ENCODE measurements at places on chromosomes 3 and 15.
A peak's percentile ranks its signal among the peaks of the same experiment; 100 is the strongest.

- DNase-seq = no peak
These were observed 120.1 kb downstream of the ANP32A start for GRCh38 chr15:68700455-68701123.

- DNase-seq = no peak
These were observed 150.1 kb downstream of the SLCO3A1 start for GRCh38 chr15:92003515-92004067.

DNA sequence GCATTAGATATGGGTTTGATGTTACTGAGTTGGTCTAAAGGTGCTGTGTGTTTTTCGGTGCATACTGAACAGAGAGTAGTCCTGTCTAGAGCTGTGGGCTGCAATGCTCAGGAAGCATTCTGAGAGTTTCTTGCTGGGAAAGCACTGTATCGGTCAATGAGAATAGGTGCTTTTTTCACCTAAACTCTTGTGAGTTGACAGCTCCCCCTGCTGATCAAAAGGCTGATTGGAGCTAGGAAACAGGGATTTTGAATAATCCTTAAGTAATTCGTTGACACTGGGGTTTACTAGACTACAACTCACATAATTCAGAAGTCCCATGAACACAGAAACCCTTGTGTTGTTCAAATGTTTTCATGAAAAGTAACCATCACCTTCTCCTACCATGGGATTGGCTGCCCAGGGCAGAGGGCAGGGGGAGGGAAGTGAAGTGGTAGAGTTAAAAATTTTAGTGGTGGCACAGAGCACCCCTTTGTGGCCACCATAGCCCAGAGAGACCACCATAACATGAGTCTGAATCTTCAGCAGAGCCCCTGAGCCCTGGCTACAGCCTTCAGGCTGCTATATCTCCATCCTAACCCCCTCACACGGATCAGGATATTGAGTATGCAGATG is 13.0 kb upstream of the MANF start:
- peak; percentile 29 for DNase-seq

- no peak for DNase-seq
These were observed 31.5 kb upstream of the RPS17 start for GRCh38 chr15:82571722-82572222.

DNA sequence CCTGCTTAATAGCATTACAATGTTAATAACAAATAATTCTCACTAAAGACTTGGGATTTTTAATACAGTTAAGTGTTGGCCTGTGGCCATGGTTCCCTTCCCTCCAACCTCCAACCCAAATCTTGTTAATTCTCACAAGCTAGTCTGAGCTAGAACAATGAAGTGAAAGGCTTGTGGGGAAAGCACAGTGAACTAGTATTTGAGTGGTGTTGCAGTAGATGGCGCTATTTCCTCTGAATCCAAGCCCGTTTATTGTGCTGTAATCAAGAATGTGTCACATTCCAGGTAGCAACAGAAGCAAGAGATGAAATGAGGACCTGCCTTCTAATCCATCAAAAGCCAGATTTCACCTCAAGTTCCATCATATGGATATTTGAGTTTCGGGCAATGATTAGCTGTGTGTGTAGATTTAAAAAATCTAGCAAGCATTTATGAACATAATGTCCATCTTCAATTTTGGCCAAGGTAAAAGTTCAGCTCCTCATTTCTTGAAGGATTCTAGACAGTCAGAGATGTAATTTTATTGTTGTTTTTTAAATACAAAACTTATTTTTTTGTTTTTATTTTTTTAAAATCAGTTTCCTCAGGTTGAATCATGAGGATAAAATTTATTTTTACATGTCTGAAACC is 160.7 kb downstream of the SQOR start:
- no peak for DNase-seq

DNA sequence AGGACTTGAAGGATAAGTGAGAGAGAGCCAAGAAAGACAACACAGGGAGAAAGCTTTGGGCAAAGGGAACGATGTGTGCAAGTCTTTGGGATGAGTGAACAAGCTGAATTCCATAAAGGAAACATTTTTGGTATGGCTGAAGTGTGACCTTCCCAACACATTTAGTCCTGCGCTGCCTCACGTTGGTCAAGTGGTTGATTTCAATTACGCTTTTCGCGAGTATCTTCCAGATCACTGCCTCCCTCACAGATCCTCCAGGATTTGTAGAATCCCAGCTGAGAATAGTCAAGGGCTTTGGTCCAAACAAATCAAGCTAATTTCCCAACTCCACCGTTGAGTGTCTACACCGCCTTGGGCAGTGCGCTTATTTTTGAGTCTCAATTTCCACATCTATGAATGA is 338.4 kb upstream of the ADAMTS9 start:
- DNase-seq = no peak

GRCh38 chr15:50697109-50697797 is 10.7 kb upstream of the TRPM7 start:
- no peak for DNase-seq

GRCh38 chr3:71690341-71690841 is 34.8 kb downstream of the EIF4E3 start:
- no peak for DNase-seq

GRCh38 chr15:83695901-83696425 is 42.0 kb downstream of the ADAMTSL3 start:
- DNase-seq = no peak

- DNase-seq = no peak
These were observed 45.9 kb downstream of the PPARG start for GRCh38 chr3:12334786-12335185.

GRCh38 chr15:60557191-60557618 is 78.3 kb upstream of the ICE2 start:
- no peak for DNase-seq

DNA sequence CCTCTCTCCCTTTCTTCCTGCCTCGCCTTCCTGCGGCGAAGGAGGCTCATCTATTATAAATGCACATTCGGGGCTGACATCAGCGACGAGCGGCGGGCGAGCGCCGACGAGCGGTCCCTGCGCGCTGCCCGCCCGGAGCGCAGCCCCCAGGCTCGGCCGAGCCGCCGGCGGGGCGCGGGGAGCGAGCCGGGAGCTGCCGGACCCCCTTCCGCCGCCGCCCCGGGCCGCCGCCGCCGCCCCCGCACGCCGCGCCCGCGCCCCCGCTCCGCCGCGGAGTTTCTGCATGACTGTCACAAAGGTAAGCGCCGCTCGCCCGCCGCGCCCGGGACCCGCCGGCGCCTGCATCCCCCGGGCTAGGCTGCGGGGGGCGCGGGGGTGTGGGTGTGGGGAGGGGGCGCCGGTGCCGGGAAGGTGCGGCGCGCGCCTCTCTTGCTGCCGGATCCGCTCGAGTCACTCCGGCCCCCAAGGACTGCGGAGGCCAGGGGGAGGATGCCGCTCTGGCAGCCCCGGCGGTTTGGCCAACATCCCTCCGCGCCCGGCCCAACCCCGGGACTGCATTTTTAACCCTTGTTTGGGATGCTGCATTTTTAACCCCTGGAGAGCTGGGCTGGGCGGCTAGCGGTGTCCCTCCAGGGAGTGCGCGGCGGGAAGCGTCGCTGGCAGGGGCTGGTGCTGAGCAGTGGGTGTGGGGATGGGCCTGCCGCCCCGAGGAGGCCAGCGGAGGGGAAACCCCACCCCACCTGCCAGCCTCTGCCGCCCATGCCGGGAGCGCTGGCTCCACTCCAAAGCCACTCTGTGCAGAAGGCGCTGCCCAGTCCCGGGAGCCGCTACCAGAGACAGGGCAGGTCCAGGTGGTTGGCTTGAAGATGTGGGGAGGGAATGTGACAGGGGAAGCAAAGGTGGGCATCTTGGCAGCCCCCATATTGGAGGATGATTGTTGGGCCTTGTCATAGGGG is at the start of gene CORO2B:
CORO2B (plus strand) TSS at position 14 of the 956 bp plus-strand sequence; CDS start at position 284, 270 bp downstream.
- no peak for DNase-seq

- no peak for DNase-seq
These were observed 120.2 kb upstream of the PFN2 start for GRCh38 chr3:150090877-150091276.
